Astrocyte (in vitro differentiated cells and primary cell): ENCODE measurements at places on chromosomes 7 and 10. TPM values are rescaled to one million over a fixed set of nuclear protein-coding genes. Genes with fewer than 3 reads are reported as not detected.

DNA sequence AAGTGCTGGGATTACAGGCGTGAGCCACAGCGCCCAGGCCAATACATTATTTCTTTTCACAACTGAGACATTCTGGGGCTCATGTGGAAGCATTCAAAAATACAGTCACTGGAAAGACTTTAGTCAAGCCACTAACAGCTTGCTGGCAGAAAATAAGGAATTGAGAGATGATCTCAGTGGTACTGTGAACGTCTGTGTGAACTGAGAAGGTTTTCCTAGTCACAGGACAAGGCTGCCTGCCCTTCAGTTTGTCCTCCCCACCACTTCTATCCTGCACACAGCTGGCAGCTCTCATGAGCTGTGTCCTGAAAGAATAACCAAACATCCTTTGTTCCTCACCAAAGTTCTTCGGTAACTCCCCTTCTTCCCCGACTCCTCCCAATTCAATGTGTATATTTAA lies 31.3 kb upstream of the ITGA8 start:
- DNase-seq = no peak

DNA sequence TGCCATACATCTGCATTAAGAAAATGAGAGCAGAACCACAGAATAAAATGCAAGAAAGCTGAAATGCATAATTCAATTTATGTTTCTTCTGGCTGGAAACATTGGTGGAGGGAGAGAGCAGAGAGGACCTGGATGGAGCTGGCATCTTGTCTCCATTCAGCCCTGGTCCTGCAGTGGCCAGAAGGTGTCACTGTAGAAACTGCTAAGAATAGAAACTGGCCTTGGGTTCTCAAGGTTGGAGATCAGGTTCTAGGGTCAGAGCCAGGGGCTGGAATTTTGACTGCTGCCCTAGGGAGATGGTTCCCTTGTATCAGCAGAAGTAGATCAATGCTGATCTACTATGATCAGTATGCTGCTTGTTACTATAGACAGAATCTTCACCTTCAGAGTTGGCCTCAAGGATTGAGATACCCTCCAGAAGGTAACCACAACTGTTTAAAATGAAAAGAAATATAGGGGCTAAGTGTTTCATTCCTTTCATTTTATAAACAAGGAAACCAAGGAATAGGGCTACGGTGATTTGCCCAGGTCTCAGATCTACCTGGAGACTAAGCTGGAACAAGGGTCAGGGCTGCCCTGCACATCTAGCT lies 13.1 kb downstream of the TAS2R41 start:
- no peak for DNase-seq

GRCh38 chr10:92937876-92938275 lies 89.6 kb downstream of the EXOC6 start:
- no peak for DNase-seq

DNA sequence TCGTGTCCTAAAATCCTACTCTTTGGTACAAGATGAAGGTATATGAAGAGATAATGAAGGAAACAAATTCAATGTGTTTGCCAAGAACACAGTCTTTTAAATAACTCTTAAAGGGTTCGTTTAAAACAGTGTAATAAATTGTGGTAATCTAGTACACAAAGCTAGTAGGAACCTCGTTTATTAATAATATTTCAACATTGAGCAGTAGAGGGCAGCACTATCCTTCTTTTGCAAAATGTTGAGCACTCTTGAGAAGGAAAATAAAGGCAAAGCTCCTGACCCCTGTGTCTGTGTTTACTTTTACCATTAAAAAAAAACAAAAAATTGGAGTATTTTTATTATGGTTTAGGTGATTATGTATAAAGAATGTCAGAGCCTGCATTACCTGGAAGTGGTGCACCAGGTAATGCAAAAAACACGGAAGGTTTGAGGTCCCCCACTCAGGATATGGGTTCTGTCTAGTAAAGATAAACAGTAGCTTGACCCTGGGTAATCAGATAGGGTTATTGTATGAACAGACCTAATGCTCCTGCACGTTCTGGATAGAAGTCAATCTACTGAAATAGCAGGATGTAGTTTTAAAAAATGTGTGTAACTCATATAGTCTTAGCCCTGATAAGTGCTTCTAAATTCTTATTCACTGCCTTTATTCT lies 5.7 kb upstream of the GOT1 start:
- DNase-seq = no peak

DNA sequence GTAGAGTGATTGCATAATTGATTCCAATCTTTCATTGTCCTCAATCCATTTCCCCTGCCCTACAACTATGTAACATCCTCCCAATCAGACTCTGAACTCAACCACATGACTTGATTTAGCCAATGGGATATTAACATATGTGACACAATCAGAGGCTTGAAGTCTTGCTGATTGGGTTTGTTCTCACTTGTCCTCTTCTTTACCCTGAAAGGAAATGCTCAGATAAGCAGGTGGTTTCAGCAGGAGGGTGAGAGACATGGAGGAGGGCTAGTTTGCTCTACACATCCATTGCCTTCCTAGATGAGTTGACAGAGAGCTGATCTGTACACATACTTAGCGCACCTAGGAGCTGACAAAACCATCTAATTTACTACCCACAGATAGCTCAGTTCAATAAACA lies 669.4 kb downstream of the NRG3 start:
- no peak for DNase-seq

DNA sequence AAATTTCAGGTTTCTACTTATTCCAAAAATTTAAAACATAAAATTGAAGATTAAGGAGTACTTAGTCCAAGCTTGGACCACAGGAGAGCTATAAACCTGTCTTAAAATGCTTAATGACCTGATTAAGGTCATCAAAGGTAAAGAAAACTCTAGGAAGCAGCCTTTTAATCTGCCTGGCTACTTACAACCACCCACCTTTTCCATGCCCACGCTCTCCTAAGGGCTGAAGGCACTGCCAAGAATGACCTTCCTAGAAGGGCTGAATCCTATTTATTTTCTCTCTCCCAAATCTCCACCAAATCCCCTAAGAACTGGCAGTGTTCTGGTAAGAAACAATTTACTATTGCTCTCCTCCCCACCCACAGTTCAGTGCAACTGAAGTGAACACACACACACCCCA lies 6.8 kb downstream of the MPP7 start:
- DNase-seq = no peak

DNA sequence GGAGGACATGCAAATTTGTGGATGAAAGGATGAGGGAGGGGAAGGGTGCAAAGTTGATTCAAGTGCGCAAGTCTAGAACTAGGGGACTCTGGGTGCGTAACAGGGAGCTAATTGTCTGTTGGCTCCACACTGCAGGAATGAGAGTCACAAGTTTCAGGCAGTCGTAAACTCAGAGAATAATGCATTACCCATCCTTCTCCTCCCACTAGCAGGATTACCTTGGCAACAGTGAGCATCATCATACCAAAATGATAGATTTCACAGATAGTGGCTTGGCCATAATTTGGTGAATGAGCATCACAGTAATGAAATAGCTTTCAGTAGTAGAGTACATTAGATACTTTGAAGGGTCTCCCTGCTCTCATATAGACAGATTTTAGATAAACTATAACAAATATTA lies 565.5 kb downstream of the GALNT17 start:
- DNase-seq = no peak

DNA sequence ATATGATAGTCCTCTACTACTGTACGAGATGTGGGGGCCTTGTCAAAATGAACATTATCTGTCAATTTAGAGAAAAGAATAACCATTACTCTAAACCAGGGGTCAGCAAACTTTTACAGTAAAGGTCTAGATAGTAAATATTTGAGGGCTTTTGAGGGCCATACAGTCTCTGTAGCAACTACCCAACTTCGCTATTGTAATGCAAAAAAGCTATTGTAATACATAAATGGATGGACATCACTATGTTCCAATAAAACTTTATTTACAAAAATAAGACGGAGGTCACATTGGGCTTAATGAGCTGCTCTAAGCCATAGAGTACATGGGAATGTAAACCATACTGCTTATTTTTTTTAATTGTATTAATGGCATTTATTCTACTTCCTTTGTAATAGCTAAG lies 477.8 kb upstream of the GALNT17 start:
- DNase-seq = no peak

DNA sequence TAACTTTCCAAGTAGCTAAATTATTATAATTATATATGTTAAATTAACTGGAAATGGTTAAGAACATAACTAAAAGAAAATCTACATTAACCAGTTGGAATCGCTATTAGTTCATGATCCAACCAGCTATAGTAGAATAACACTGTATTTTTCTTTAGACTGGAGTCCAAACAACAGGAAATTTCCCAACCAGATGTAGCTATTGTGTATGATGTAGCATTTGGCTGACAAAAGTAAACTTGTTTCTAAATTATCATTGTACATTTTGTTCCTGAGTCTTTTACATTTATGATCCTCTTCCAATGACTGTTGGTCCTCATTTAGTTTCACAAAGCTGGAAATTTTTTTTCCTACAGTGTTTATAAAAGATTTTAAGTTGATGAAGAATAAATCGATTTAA lies 62.1 kb downstream of the PAPSS2 start:
- DNase-seq = no peak

DNA sequence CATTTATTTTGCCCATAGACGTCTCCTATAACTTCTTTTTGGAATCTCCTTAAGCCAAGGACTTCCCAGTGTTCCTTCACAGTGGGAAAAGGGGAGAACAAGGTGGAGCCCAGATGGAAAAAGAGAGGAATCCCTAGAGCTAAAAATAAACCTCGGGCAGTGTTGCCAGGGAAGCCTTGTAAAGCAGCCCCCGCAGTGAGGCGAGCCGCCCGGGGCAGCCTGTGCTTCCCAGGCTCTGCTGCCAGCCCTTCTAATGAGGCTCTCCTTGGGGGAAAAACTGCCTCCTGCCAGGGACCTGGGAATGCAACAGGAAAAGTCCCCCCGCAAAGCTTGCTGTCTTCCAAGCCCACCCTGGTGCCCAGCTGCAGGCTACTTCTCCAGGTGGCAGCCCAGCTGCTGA lies 71.7 kb downstream of the SH3PXD2A start:
- no peak for DNase-seq

- no peak for DNase-seq
Observed at GRCh38 chr7:157476201-157476600, 139.4 kb downstream of the DNAJB6 start.

DNA sequence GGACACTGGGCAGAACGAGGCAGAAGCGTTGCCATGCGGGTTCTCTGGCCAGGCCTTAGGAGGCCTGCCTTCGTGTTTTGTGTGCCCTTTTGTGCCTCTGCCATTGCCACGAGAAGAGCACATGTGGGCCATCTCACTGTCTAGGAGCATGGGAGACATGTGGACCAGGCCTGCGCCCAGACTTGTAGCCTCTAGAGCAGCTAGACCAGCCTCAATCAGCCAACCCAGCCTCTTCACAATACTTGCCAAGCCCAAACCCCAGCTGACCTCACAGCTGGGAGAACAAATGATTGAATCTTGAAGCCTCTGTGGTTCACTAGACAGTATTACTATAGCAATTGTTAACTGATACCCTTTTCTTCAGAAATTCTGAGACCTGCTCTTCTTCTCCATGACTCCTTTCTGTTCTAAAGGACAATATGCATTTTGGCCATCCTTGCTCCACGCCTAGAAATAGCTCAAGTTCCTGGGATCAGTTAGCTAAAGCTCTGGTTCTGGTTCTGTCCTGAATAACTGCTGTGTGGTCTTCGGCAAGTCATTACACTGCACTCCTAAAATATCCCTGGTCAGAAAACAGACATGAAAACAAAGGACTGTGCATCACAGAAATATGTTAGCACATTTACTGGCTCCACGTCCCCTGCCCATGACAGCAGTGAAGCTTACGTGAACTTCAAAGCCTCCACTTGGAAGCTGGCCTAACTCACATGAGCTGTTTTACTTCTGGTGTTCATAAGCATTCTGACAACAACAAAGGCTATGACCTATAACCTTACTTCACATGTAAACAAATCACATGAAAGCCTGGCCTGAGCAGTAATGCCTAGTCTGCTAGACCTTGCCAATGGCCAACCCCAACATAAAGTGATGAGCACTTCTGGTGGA lies 72.3 kb upstream of the MKRN1 start:
- DNase-seq = no peak

DNA sequence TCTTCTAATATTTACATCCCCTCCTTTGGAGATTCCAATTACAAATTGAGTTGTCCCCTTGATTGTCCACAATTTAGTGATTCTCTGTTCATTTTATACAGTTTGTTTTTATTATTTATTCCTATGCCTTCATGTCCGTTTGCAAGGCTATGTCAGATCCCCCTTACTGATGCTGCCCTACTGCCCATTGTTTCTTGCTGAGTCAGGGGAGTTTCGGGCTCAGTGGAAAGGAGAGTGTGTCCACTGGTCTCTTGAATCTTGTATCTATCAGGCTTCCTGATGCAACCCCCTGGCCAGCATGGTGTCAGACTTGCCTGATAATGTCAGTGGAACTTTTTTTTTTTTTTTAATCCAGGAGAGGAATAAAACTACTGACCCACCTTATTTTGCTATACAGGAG lies 384.4 kb downstream of the CDC14C start:
- no peak for DNase-seq

FAM13C gene
- total RNA-seq = 8.7 and 9.3 TPM in 2 replicates

SNX10 gene
- total RNA-seq = 5.4 and 6.3 TPM in 2 replicates

BLNK gene
- not detected in 2 replicates for total RNA-seq

LMOD2 gene
- not detected in 2 replicates for total RNA-seq

SPOCK2 gene
- 0.89 and 1.4 TPM in 2 replicates for total RNA-seq

MALRD1 gene
- 0.24 and 0.45 TPM in 2 replicates for total RNA-seq

TRIL gene
- total RNA-seq = 0.45 and 0.72 TPM in 2 replicates

CAMK2B gene
- 0.18 TPM in 1 of 2 replicates, not detected in the other for total RNA-seq

RPS24 gene
- 1,230 and 1,331 TPM in 2 replicates for total RNA-seq
